ENCODE measurements at places on chromosomes 3 and 15.

GRCh38 chr3:100089812-100090668 lies 24.3 kb downstream of the FILIP1L start:
- DNase-seq, result no peak

DNA sequence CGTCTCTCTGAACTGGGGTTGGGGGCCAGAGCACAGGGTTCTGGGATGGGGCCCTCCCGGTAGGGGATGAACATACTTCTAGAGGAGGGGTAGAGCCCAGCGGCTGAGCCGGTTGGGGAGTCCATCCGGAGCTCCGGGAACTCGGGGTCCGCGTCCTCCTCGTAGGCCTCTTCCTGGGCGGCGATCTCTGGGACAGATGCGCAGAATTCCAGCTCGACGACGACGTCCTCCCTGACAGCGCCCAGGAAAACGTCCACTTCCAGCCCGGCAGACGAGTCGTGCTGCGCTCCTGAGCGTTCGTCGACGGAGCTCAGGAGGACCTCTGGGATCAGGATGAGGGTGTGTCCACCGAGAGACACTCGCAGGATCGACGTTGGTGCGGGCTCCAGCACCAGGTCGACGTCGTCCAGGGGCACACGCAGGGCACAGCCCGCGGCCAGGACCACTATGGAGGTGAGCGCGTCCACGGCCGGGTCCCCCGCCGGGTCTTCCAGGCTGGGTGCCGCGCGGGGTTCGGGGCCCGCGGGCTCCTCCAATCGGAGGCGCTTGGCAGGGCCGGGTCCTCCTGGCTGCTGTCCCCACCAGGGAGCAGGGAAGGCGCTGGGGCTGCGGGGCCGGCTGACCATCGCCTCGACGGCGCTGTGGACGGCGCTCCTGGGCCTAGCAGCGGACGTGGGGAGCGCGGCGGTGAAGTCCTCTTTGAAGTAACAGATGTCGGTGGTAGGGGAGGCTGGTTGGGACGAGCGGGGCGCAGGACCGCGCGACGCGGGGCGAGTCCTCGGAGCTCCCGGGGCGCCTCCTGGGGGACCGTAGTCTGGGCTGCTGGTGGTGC lies 474 bp downstream of the PRR23B start:
- no peak for DNase-seq

- DNase-seq, result no peak
Measured at GRCh38 chr15:44029003-44029402, 166.1 kb downstream of the FRMD5 start.

DNA sequence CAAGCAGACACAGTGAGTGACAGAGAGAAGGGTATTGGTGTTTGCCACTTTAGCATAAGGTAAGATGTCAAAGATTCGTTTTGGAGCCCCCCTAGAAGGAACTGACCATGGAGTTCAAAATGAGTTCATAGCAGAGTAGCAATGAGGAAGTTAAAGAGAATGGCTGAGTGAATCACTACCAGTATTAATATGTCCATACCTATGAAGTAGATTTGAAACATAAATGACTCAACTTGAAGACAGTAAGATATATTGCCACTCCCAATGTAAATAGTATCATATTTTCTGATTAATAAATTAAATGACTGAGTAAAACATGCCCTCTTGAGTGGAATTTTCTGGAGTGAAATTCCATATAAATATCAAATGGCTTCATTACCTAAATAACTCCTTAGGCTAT lies 675.1 kb downstream of the NLGN1 start:
- no peak for DNase-seq

DNA sequence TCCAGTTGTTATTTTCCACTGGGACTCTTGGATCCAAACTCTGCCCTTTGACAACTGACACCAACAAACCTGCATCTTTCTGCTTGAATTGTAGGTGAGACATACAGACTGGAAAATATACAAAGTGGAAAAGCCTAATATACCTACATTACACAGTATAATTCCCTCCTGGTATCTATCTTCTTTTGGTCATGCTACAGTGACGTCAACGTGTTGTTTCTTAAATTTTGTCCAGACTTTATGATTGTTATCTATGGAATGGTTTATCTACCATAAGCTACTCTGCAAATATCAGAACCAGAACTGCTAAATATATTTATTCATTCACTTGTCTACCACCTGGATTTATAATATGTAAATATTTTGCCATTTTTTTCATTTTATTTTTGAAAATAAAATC lies 264.3 kb upstream of the ZPLD1 start:
- no peak for DNase-seq

DNA sequence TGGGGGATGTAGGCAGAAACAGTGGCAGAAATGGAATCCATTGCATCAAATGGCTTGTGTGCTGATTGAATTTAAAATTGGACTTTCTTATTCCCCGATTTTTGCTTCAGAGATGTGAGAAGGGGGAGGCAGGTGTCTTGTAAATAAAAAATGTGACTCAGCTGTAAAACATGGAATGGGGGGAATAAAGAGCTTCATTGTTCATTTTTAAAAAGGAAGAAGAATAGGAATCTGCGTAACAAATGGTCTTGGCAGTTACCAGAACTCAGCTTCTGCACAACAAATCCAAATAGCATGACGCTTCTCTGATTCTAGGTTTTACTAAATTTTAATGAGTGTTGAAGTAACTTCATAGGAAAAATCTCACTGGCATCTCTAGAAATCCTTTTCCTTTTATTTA lies 323.9 kb upstream of the GBE1 start:
- DNase-seq, result no peak

GRCh38 chr3:155465664-155466063 lies 172.2 kb upstream of the STRIT1 start:
- DNase-seq, result no peak

GRCh38 chr3:36842275-36842674 lies 77.9 kb upstream of the DCLK3 start:
- no peak for DNase-seq

- no peak for DNase-seq
Measured at GRCh38 chr15:39419651-39420050, 161.2 kb upstream of the THBS1 start.

DNA sequence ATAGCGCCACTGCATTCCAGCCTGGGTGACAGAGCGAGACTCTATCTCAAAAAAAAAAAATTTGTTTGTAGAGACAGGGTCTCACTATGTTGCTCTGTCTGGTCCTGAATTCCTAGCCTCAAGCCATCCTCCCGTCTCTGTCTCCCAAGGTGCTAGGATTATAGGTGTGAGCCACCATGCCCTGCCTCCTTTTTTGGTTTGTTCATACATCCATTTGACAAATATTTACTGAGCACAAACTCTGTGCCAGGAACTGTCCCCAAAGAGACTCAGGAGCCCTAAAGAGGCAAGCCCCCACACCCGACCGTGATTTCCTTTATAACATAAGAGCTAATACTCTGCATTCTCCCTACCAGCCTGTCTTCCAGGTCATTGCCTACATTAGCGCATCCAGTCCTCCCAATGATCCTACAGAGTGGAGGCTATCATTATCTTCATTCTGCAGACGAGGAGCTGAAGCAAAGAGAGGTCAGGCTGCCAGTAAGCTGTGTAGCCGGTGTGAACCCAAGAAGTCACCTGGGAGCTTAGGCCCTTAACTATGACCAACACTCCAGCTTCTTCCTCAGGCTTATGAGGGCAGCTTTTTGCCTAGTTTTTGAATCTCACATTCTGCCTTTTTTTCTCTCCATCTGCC lies 6.3 kb upstream of the PXK start:
- no peak for DNase-seq

DNA sequence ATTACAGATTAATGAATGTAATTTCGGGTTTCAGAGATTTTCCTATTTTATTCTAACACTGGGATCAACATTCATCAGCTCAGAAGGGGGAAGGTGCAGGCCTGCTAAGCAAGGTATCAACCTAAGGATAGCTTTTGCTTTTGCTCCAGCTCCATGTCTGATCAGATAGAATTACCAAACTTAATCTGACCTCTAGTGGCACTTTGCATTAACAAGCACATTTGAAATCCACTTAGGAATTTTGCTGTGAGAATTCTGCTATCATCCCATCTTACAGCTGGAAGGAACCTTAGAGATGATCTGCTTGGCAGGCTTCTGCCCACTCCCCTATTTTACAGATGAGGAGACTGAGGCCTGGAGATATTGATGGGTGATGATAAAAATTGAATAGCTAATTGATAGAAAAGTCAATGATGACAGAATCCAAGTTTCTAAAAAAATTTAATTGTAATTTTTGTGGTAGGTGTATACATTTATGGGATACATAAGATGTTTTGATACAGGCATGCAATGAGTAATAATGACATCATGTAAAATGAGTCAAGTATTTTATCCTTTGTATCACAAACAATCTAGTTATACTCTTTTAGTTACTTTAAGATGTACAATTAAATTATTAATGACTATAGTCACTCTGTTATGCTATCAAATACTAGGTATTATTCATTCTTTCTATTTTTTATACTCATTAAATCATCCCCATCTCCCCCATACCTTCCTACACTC lies 209.2 kb upstream of the ZPLD1 start:
- peak; percentile 10 for DNase-seq

DNA sequence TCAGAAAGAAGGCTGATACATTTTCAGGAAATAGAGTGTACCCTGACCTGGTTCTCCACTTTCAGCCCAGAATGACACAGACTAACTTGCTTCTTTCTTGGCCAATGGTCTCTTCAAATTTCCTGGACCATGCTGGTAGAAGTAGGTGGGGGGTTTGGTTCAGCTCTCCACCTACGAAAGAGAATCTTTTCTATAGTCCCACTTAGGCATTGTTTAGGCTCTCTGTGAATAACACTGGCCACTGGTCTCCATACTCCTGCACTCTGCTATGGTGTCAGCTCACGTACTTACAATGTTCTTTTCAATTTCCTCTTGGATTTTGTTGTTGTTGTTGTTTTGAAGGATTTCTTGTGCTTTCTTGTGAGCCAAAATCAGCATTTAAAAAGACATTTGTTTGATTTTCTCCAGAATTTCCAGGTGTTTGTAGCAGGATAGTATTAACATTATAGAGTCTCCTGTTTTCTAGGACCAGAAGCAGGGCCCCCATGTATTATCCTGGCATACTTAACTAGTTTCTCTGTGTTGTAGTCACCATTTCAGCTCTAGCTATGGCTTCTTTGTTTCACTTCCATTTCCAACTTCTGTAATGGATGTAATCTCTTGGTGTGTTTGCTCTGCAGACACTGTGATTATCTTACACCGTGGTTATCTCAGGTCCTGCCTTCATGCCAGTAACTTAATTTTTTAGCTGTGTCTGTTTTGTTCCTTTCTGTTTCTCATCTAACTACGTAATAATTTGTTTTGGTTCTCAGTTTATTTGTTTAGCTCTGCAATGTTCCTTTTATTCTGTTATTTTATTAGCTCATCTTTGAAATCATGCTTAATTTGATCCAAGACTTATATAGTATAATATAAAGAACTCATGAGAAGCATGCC lies 61.4 kb downstream of the CHRNA7 start:
- DNase-seq, result no peak

- DNase-seq, result no peak
Measured at GRCh38 chr3:171809611-171809860, 747 bp downstream of the PLD1 start.

GRCh38 chr3:89908711-89909213 lies 801.3 kb downstream of the EPHA3 start:
- DNase-seq, result no peak

DNA sequence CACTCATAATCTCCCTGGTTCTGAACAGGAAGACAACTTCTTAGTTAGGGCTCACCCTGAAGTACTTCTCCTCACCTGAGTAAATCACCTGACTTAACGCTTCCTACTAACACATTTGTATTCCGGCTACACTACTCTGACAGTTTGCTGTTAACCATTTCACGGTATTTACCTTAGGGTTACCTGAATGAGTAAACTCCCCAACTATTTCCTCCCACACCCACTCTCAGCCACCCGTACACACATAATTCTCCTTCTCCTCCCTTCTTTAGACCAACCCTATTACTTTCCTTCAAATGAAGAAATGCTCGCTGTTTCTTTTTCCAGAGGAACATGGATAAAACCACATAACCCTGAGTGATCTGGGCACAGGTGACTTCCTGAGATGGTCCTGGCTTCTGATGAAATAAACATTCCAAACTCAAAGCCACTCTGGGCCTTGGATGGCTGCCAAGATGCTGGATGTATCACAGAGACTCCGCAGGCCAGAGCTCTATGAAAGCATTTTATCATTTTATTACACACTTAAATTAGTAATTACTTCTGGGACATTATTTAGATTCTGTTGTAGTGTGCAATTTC lies 183.6 kb upstream of the ATP11B start:
- DNase-seq, result no peak

DNA sequence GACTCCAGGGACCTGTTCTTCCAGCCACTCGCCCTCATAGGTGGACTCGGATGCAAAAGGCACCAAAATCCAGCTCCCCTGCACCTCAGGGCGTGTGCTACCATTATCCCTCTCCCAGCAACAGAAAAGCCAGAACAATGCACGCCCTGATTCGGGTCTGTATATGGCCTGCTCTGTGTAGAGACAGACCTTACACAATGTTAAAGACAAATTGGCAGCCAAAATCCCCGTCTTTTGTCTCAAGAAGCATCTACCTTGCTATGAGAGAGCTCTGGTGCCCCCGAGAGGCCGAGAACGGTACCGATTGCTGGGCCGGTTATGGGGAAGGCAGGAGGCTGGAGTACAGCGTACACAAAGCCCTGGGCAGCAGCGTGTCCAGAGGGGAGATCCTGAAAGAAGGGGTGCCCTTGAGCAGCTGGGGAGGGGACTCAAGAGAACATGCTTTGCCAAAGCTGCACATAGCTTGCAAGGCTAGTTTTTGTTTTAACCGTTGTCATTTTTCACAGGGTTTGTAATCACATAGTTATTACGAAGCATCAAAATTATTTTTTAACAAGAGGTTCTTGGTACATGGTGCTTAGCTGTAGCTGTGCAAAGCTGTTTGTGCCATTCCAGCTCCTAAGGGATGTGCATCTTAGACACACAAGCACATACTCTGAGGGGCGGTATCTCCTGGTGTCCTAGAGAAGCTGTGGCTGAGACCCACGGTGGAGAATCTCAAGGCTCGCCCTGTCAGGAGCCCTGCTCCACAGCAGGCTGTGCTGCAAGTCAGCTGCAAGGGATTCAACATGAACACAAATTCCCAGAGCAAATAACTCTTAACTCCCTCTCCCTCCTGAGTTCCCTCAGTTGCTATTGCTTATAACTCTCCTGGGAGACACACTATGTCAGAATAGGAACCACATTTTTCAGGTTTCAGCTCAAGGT lies 461.5 kb upstream of the PPP2R3A start:
- DNase-seq, result peak; percentile 73

DNA sequence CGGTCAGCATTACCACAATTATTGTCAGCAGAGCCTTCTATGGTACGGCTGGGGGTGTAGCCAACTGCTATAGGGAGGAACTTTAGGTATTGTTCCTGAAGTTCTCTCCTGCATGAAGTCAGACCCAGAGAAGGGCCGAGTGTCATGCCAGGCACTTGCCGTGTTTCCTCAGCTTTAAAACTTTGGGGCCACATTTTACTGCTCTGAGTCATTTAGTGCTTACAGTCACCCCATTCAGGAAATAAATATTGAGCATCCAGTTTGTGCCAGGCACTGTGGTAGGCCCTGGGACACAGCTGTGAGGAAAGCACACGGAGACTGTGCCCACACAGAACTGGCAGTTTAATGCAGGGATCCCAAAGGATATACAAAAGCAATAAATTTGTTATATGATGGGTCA lies 54.5 kb upstream of the APEH start:
- no peak for DNase-seq

GRCh38 chr15:74180881-74181602 lies 7.5 kb downstream of the ISLR start:
- DNase-seq, result no peak

Measured in nucleus accumbens (tissue), 56 donors.